Kidney tubule cell (primary cell): ENCODE measurements at places on chromosomes 1 and 21.
A peak's percentile ranks its signal among the peaks of the same experiment; 100 is the strongest.

- no peak for DNase-seq
These were observed 8.2 kb upstream of the CREG1 start for GRCh38 chr1:167561753-167562152.

- no peak for DNase-seq
These were observed 228.8 kb downstream of the ST6GALNAC3 start for GRCh38 chr1:76303340-76303717.

- DNase-seq = no peak
These were observed 7.0 kb downstream of the SIPA1L2 start for GRCh38 chr1:232622981-232623380.

DNA sequence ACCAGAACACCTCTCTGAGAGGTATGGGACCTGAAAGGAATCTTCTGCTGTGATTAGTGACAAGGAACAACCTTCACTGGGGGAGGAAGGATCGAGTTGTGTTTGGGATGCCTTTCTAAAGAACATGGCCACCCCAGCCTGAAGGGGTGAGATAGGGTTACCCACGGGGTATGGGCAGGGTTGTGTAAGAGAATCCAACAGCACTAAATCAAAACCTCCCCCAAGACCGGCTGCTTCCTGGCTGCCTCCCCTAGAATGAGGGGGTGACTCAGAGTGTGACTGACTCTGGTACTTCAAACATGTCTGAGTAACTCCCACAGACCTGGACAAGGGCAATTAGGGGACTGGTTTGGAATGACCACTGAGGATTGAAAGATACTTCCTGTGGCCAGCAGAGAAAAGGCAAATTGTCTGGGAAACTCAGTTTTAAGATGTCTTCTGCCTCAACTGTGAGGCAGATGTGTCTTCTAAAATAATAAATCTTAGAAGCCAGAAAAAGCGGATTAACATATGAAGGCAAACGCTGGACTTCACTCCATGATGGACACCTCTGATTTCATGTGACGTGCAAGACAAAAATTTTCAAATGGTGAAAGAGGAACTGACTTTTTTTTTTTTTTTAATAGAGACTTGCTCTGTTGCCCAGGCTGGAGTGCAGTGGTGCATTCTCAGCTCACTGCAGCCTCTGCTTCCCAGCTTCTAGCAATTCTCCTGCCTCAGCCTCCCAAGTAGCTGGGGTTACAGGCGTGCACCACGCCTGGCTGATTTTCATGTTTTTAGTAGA is 6.7 kb upstream of the PTPN14 start:
- DNase-seq = peak; percentile 93

DNA sequence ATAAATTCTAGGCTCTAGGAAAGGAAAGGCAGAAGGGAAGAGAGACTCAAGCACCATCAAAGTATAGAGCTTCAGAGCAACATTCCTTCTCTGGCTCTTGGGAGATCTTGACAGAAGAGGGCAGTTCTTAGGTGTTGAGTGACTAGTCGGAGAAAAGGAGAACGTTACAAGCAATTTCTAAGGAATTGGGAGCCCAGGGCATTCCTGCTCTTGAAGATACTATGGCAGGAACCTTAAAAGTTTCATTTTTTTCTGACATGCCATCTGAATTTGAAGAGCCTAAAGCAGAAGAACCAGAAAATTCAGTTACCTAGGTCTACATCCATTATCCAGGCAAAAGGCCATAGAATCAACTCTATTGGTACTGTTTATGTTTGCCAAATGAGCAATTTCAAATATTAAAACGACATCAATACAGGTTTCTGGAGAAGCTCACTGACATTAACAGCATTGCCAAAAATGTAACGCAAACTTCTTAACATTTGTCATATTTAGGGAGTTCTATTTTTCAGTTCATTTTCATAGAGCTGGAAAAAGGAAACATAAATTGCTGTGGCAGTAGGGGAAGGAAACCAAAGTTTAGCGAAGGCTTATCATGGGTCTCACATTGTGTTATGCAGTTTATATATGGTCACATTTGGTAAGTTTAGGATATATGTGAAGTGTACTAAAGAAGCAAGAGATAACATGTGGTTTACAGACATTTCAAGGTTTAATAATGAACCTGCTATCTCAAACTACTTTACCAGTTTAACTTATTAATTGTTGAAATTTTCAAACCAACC is 210.1 kb upstream of the NRIP1 start:
- DNase-seq = no peak

GRCh38 chr1:68361346-68361910 is 88.3 kb downstream of the RPE65 start:
- DNase-seq = peak; percentile 17

GRCh38 chr1:175054736-175055135 is 12.9 kb upstream of the TNN start:
- DNase-seq = no peak

GRCh38 chr1:24904731-24905354 is 25.2 kb downstream of the RUNX3 start:
- no peak for DNase-seq

DNA sequence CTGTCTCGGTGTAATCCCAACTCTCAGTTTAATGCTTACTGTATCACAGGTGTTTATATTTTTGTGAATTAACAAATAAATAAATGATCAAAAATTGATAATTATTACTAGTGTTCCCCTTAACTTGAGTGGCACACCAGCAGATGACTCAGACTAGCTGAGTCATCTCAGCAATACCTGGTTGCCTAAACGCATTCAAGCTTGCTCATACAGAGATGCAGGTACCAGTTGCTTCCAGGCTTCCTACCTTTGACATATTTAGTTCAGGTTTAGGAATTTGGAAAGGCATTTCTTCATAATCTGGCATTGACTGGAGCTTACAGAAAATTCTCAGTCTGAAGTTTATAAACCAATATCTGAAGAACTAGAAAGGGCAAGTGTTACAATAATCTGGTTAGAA is 78.9 kb upstream of the LMO4 start:
- DNase-seq = peak; percentile 64

- peak; percentile 54 for DNase-seq
These were observed 1.4 kb downstream of the TRAPPC10 start for GRCh38 chr21:44013380-44014088.

GRCh38 chr1:218209351-218209861 is 75.7 kb upstream of the RRP15 start:
- peak; percentile 28 for DNase-seq

GRCh38 chr1:66311092-66311491 is 222.9 kb upstream of the SGIP1 start:
- DNase-seq = no peak

DNA sequence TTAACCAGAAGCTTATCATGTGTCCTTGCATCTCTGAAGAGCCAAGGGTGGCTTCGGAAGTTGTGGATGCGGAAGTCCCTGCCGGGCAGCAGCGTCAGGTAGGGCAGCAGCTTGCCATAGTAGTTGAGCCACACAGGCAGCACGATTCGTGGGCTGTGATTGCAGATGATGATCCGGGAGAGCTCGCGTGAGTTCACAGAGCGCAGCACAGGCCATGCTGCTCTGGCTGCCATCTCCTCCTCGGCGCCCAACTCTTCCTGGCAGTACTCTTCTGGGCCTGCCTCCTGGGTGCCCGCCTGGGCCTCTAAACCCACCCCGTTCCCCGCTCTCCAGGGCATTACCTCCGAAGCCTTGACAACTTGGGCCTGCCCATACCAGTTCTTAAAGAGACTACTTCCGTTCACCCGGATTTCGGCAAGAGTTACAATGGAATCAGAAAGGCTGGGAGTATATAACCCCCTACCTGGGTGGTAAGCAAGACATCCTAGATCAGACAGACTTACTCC is at the start of gene VHLL:
Gene VHLL (minus strand): TSS at position 456 of the 506 bp plus-strand sequence. CDS start 118 bp downstream, at position 338.
- no peak for DNase-seq

DNA sequence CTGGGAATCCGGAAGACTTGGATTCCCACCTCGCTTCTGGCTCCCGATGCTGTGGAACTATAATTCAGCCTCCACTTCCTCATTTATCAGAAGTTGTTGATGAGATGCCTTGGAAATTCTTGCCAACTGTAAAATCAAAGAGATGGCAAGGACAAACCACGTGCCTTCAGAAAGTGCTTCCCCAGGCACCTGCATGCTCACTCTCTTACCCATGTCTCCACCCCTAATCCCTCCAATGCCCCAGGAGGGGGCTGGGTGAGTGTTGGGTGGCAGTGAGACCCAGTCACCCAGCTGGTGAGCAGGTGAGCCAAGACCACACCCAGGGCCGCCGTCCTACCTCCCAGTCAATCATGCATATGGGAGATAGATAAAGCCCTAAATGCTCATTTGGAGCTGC is 160.8 kb downstream of the PSMG1 start:
- DNase-seq = no peak

DNA sequence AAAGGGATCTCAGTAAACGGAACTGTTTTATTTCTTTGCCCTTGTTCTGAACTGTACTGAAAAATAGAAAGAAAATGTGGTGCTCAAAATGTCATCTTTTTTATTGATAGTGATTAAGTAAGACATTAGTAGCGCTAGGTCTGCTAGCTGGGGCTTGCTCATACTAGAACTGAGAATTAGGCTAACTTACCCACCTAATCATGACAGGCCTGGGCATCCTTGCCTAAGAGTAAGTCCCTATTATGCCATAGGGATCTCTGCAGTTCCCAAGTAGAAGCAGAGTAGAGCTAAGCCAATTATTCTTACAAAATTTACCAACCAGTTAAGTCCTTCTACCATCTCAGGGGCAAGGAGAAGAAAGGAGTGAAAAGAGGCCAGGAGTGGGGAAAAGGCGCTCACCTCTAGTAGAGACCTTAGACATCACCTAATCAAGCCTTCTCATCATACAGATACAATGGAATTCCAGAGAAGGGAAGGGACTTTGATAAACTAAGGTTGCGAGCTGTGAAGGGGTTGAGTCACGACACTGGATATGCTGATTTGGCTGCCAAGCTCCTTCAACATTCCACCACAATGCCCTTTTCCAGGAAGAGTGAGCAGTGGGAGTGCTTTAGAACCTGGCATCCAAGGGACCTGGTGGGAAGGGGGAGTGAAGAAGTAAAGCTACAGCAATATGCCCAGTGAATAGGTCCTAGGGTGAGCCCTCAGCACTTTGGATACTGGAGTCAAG is 27.7 kb upstream of the RPTN start:
- DNase-seq = peak; percentile 28

DNA sequence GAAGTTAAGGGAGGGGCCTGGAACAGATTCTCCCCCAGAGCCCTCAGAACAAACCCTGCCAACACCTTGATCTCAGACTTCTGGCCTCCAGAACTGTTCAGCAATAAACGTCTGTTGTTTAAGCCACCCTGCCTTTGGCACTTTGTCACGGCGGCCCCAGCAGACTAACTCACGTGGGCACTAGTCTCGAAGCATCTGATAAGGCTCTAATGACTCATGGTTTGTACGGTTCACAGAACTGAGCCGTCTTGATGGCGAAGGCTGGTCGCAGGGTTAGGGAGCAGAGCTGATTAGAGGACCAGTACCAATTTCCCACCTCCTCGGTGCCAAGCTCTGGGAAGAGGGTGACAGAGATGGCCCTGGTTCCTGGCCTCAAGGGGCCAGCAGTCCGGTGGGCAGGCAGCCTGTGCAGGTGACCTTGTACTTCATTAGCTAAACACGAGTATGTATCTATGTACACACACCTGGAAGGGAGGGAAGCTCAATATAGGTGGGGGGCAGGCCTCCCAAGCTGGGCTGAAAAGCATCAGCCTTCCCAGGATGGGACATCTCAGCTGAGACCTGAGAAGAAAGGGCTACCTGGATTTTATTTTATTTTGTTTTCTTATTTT is 112.8 kb downstream of the MRPS6 start:
- DNase-seq = no peak

DNA sequence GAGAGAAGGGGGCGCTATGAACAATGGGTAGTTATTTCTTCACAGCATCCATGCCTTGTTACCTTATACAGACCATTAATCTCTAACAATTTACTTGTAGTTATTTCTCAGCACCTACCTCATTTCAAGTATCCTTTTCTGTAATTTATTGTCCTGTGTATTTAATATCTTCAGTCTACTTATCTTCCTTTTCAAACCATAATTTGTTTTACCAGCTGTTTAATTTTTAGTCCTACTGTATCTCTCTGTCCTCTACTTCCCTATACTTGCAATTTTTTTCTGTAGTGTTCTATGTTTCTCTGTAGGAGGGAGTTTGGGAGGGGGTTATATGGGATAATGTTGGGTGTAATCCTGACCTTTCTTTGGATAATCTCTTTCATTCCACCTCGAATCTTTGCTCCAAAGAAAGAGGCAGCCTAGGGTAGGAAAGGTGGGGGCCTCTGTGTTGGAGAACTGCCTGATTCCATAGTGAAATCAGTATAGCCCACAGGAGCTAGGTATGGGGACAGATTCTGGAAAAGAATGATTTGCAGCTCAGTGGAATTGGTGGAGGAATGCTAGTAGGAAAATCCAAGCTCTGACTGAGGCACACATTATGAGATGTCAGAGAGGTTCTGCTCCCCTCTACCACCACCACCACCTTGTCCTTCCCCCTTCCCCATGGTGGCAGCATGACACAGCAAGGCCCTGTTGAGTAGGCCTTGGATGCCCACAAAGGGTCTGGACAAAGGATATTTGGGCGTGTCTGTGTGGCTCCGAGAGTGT is 642 bp downstream of the MLLT11 start:
- no peak for DNase-seq

- DNase-seq = no peak
These were observed 35.2 kb downstream of the MAP3K21 start for GRCh38 chr1:233362743-233363142.
